ENCODE measurements at places on chromosomes 3 and 15.
A peak's percentile ranks its signal among the peaks of the same experiment; 100 is the strongest.

DNA sequence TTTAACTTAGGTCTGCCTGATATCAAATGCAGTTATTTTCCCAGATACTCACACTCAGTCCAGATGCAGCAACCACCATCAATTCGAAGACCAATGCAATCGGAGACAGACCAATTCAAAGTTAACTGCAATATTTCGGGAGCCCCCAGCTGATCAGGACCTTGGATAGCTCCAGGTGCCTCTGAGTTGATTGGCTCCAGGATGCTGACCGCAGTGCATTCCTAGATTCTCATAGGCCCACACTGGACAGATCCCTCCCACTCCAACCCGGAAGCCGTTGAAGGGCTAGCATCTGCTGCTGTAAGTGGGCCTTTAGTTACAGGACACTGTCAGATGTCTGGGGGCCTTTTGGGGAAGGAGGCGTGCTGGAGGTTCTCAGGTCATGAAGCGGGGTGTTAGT is 89.5 kb upstream of the ATP2B2 start:
- DNase-seq: peak; percentile 23

DNA sequence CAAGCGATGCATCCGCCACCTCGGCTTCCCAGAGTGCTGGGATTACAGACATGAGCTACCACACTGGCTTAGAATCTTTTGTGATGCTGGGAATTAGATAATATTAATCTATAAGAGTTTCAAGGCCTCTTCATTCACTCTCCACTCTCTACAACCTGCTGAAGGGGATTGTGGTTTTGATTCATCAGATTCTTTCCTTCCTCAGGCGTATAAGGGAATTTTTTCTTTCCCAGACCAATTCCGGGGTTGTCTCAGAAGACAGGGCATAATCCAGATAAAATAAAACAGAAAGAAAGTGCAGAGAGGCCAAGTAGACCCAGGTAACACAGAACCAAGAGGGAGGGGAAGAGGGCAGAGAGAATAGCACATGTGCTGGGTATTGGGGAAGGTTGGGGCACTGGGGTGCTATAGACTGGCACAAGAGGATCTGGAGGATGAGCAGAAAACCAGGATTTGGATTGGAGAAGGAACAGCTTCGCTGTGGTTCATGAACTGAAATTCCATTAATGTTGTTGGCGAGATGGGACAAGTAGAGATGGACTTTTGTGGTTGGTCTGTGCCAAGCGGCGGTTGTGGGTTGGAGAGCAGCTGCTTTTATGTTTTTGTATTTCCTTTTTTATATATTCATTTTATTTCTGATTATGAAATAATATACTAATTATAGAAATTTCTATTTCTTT is 12.8 kb downstream of the ARL6IP5 start:
- no peak for DNase-seq

DNA sequence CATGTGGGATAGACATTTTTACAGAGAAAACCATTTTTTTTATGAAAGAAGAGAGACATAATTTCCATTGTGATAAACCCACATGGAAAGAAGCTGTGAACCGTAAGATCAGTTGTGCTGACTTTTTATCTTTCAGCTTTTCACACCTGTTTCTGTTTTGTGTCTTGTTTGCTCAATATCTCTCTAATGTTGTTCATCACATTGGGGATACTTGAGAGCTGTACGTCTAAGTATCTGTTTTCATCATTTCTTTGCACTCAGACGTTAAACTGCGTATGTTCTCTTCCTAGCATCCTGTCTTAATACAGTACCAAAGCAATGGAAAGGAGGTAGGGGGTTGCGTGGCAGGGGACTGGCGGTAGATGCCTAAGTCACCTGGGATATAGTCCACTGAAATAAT is 449.0 kb downstream of the NAALADL2 start:
- DNase-seq: no peak

DNA sequence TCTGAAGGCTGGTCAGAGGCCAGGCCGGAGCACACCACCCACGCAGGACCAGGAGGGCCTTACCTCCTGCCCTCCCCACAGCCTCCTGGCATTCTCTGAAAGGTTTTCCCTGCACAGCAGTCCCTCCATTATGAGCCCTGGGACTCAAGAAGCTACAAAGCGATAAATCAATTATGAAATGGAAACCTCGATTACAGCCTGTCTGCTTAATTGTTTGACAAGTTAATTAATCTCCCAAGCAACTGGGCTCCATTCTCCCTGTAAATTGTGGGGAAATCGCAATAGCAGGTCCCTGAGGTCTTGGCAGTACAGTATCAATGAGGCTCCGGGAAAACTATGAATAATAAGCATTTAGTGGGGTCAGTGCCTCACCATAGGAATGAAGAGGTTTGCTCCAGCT is 683.5 kb downstream of the NTRK3 start:
- DNase-seq: no peak

DNA sequence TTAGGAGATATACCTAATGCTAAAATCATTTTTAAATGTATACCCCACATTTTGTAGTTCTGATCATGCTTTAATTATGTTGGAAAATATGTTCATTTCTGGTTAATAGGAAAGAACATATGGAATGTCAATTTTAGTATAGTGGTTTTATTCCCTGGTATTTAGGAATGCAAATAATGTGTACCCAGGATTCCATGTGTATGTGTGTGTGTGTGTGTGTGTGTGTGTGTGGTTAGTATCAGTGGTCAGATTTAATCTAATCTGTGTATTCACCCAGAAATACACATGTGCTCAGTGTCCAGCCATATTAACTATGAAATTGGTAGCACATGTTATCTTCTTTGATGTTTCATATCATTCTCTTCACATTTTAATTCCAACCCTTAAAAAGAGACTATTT is 233.5 kb upstream of the DCBLD2 start:
- no peak for DNase-seq

DNA sequence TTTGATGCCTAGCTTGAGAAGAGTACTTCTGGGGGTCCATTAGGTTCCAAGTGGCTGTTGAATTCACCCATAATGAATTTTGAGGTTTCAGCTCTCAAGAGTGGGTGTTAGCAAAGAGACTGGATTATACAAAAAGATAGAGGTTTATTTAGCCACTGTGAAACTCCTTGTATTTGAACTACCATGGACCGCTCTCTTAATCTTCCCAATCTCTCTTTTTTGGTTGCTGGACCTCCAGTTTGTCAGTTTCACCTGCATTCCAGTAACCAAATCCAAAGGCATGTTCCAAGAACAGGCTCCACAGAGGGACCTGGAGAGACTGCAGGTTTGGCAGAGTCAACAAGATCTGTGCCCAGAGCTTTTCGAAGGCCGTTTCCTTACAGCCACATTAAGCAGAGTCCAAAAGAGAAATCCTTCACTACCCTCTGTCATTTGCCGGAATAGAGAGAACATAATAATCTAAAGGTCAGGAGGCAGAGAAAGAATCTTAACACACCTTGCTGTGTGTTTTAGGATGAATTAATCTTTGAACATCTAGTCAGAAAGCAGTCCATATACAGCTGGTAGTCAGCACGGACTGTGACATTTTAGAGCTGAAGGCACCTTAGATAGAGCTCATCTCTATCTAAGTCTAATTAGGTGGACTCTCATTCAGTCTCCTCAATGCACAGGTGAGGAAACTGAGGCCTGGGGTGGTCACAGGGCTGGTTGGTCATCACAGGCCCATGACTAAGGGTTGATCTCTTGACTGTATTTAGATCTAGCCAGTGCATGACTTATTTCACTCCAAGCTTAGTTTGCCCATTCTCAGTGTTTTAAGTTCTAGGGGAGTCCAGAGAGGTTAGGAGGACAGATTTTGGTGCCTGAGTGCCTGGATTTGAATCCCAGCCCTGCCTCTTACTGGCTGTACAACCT is 1.3 kb downstream of the ABHD2 start:
- DNase-seq: no peak

DNA sequence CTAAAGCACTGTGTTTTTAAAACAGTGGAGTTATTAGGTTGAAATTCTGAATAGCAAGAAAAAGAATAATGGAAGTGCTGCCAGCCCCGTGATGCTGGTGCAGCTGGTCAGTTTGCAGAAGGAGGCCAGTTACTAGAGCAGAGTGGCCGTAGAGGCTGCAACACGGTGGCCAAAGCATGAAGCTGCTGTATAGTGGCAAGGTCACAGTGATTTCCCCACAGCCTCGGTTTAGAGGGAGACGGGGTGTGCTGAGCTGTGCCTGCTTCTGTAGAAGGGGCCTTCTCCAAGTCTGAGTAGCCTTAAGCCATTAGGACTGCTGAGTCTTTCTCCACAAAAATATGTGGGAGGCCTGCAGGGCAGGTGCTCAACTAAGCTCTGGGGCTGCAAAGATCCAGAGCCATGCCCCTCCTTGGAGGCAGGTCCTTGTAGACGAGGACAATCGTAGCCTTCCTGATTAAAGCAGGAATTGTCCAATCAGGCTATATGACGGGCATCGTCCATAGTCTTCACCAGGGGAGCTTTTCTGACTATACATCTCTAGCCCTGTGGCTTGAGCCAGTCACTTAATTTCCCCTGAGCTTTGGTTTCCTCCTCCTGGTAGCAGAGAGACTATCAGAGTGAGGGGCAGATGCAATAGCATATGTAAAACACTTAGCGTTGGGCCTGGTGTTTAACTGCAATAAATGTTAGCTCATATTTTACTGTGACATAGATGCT is 151.6 kb downstream of the PGPEP1L start:
- DNase-seq: no peak

- DNase-seq: no peak
Measured at GRCh38 chr15:62021991-62022600, 38.2 kb downstream of the VPS13C start.

- peak; percentile 34 for DNase-seq
Measured at GRCh38 chr3:89098964-89099585, 8.3 kb upstream of the EPHA3 start.

DNA sequence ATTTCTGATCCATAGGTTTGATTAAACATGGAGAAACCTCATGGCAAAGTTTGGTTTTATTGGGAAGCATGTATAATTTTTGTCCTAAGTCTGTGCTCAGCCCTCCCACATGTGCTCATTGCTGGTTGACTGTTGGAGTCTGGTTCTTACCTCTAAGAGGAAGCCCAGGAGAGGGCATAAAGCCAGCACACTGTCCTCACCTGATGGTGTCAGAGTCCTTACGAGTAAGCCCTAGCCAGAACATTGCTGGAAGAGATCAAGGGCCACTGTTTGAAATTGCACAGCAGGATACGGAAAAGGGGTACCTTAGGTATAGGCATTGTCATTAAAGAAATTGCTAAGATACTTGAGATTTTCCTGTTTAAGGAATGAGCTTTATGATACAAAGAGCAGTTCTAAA is 21.3 kb downstream of the MLH1 start:
- DNase-seq: no peak

DNA sequence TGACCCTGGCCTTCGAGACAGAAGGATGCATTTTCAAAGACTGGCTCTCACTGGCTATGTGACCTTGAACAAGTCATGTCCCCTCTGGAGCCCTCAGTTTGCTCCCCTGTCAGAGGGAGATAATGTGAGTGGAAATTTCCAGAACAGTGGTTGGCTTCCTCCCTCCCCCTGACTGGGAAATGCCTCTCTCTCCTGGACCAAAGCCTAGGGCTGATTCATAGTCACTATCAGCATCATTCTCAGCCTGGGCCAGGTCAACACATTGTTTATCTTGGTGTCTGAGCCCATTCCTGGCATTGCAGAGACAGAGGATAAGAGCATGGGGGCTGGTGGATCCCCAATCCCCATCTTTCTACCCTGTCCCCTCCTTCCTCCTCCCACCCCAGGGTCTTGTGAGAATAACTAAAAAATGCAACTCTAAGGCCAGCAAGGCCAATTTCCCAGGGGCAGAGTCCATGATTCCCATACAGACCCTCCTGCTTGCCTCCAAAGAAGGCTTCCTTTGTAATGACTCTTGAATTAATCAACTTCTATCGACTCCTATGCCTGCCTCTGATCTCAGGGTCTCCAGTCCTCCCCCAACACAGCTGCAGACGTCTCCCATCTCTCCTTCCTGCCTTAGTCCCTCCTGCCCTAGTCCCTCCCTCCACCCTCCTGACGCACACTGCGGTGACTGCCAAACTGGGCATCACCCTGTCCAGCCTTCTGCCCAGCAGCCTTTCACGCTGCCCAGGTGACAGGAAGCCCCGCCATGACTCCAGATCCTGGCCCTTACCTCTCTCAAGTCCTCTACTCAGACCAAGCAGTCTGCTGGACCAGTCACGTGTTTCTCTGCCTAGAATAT is 35.4 kb upstream of the CORO2B start:
- no peak for DNase-seq
